Stimulated activated memory B cell treated with anti-CD40 and anti-IgM and Interleukin-4, amounts not matched to agents 10 μg/mL and 1 μg/mL and 100 μg/mL, for 72 hours (primary cell): ENCODE measurements at places on chromosomes 13 and 19.
A peak's percentile ranks its signal among the peaks of the same experiment; 100 is the strongest.

DNA sequence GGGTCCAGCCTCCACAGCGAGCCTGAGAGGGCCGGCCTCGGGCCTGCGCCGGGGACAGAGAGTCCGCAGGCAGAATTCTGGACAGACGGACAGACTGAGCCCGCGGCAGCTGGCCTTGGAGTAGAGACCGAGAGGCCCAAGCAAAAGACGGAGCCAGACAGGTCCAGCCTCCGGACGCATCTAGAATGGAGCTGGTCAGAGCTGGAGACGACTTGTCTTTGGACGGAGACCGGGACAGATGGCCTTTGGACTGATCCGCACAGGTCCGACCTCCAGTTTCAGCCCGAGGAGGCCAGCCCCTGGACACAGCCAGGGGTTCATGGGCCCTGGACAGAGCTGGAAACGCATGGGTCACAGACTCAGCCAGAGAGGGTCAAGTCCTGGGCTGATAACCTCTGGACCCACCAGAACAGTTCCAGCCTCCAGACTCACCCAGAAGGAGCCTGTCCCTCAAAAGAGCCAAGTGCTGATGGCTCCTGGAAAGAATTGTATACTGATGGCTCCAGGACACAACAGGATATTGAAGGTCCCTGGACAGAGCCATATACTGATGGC is 490 bp downstream of the ITPKC start:
- ATAC-seq = no peak

DNA sequence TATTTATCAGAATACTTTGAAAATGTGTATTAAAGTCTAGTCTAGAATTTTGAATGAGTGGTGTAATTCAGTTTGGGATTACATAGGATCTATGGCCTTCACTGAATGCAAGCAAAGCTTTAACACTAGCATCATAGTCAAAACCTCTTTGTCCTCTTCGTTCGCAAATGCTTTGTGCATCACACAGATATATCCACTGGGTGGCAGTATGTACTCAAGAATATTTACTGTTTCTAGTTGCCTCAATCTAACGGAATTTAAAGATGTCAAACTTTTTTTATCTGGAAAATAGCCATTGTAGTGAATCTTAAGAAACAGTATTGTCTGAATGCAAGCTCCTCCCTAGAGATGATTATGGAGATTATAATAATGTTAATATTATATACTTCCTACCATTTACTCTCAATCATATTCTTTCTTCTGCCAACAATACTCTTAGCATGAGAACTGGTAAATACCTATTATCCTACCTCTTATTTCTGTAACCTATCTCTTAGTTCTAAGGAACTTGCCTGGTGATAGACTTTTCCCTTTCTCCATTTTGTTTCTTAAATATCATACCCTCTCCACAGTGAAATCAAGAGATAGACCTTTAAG is 25.8 kb downstream of the LACC1 start:
- peak; percentile 51 for ATAC-seq

- no peak for ATAC-seq
Measured at GRCh38 chr13:41606646-41607045, 149.3 kb downstream of the RGCC start.

DNA sequence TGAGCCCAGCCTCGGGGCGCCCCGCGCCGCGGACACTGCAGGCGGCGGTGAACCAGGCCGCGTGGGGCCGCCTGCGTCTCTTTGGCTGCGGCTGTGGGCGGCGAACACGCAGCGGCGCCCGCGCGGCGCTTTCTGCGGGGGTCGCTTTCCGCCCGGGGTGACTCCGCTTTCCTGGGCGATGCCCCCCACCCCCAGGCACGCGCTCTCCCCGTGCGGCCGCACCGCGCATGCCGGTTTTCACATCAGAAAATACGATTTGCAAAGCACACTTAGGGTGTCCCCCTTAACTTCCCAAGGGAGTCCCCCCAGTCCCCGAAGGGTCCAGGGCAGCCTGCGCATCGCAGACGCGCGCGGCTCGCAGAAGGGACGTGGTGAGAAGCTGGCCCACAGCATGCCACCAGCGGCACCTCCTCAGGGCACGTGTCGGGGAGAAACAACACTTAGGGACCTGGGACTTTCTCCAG is 5.3 kb downstream of the F7 start:
- ATAC-seq = no peak

GRCh38 chr13:45718992-45719391 is 16.9 kb downstream of the CBY2 start:
- ATAC-seq = no peak

DNA sequence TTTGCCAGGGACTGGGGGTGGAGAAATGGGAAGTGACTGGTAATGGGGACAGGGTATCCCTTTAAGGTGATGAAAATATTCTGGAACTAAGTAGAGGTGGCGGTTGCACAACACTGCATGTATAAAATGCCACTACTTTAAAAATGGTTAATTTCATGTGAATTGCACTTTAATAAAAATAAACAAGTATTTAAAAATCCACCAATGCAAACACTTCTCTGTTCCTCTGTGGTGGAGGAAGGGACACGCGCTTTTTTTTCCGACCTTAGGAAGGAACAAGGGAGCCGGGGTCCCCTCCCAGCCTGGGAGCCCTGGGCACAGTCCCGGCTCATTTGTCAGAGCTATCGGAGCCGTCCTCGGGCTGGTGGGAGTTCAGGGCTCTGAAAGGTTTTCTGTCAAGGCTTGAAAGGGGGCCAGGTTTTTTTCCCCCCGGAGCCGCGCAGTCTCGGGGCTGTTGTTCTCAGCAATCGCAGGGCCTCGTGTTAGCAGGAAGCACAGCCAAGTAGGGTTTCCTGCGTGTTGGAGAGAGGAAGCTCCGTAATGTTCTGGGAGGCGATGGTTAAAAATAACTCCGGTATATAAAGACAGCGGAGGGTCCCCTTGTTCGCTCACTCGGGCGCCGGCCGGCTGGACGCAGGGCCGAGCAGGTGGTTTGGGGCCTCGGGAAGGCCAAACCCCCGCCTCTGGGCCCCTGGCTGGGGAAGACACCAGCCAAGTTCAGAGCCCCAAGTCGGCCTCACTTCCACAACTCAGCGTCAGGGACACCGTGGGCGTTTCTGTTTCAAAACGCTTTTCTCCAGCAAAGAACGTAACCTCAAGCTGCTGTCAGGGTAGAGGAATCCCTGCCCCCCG is 41.2 kb upstream of the KLF2 start:
- ATAC-seq = peak; percentile 85

DNA sequence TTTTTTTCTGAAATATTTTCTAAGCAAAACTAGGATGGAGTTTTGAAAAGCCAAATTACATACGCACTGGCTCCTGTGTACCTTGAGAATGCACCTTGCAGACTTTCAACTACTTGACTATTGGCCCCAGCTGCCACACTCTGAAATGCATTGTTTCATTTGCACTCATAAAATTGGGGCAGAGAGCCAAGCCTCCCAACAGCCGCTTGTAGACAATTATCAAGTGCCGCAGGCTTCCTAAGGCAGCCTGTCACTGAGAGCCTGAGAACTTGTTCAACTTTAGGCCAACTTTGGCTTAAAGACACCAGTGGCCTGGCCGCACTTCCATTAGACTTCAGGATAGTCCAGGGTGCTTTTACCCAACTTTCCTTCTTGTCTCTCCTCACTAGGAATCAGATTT is 115.7 kb upstream of the STARD13 start:
- ATAC-seq = no peak

DNA sequence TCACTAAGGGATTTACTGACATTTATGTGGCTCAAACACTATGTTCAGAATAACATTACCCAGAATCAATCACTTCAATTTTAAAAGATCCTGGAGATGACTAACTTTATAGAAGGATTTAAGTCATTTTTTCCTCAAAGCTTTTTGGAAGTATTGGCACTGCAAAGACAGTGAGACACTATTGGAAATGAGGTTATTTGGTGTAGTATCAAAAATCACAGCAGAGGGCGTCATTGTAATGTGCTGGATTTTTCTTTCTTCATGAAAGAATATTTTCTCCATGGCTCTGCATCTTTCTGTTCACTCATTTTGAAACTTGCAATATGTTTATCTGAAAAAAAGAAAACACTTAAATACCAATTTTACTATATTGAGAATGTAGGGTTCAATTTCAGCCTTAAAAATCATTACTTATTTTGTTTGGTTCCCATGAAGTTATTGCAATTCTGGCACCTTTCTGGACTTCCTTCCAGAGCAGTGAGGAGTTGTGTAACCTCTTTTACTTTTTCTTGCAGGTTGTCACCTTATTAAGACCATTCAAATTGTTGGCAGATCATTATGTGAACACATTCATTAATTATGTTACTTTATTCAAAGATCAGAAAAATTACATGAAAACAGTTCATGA is 3.7 kb upstream of the CSNK1A1L start:
- no peak for ATAC-seq

GRCh38 chr19:10737722-10738121 is 19.8 kb downstream of the DNM2 start:
- peak; percentile 62 for ATAC-seq

GRCh38 chr13:41621716-41622431 is 164.5 kb downstream of the RGCC start:
- ATAC-seq = no peak

DNA sequence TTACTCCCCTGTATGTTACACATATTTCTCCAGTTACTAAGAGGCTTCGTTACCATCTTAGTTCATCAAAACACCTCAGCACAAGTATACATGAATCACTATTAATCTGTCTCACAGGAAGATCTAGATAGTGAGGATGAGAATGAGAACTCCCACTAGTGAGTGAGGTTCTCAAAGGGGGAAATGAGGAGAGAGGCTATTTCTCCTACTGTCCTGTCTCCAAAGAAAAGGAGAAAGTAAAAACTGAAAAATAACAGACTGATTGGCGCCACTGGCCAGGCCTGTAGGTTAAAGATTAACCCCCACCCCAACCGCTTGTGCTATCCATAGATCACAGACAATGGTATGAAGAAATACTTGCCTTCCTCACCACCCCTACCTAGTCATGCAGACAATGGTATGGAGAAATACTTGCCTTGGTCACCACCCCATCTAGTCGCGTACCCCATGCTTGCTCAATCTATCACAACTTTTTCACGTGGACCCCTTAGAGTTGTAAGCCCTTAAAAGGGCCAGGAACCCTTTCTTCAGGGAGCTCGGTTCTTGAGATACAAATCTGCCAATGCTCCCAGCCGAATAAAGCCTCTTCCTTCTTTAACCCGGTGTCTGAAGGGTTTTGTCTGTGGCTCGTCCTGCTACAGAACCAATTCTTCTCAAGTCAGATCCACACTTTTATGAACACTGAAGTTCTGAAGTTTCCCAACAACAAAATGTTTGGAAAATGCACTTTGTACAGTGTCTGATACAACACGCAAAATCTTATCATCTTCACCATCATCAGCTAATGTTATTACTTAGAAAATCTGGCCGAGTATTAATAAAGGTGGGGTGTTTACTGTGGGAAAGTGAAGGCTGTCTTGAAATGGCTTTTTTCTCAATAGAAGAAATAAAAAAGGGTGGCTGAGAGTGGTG is 598.1 kb downstream of the UQCRFS1 start:
- no peak for ATAC-seq

GRCh38 chr19:1656988-1657536 is 4.6 kb upstream of the TCF3 start:
- no peak for ATAC-seq

- ATAC-seq = no peak
Measured at GRCh38 chr19:12163826-12164225, 930 bp downstream of the ZNF136 start.

DNA sequence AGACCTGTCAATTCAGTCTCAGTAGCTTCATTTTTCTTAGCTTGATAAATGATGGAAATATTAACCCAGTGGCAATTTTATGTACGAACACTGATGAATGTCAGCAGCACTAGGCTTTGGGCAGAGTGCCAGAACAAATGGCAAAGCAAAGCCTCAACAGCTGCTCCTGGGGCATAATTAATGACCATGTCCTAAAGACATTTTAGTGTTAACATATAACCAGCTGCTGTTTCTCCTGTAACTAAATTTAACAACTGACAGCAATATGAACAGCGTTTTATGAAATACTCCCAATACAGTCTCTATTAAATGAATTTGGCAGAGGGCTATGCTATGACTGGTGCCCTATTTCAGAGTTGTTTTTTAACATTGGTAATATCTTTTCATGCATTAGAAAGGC is 47.1 kb downstream of the ZNF568 start:
- no peak for ATAC-seq

DNA sequence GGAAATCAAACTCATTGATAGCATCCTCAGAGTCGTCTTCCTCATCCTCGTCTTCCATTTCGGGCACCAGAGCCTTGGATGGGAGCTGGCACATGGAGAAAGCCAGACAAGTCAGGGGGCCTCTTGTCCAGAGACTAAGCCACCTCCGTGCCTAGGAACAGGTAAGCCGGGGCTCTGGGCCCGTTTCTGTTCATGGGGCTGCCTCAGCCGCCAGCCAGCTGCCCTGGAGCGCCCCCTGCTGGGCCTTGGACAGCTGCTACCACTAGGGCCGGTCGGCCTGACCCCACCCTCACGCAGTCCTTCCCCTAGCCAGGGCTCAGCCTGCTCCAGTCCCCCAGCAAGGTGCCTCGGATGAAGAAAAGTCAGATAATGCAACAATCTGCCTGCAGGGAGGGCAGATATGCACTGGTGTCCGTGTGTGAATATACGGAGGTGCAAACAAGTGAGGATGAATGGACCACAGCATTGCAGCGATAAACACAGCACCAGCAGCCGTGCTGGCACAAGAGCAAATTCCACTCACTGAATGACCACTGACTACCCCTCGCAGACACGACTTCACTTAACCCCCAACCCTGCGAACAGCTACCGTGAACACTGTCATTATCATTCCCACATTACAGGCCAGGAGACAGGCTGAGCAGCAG is 11.9 kb upstream of the PRKD2 start:
- peak; percentile 87 for ATAC-seq

- ATAC-seq = no peak
Measured at GRCh38 chr19:6101991-6102390, 8.3 kb downstream of the RFX2 start.

DNA sequence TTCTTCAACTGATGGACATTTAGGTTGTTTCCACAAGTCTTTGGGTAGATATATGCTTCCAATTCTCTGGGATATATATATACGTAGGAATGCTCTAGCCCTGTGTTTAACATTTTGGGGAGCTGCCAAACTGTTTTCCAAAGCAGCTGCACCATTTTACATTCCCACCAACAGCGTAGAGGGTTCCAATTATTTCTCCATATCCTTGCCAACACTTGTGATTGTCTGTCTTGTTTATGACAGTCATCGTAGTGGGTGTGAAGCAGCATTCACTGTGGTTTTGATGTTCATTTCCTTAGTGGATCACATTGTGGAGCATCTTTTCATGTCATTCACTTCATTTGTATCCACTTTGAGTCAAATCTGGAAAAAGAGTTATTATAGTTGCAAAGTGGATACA is 4.7 kb upstream of the CBLC start:
- no peak for ATAC-seq

- ATAC-seq = peak; percentile 96
Measured at GRCh38 chr19:19821366-19821951, at the start of gene ZNF506. Gene ZNF506, minus strand, starts transcription at chr19:19821750. Its CDS starts 147 bp downstream, at chr19:19821603.

GRCh38 chr13:74270018-74270417 is 135.8 kb upstream of the KLF12 start:
- no peak for ATAC-seq

- ATAC-seq = no peak
Measured at GRCh38 chr13:105276571-105276970, 1258.9 kb downstream of the EFNB2 start.

DNA sequence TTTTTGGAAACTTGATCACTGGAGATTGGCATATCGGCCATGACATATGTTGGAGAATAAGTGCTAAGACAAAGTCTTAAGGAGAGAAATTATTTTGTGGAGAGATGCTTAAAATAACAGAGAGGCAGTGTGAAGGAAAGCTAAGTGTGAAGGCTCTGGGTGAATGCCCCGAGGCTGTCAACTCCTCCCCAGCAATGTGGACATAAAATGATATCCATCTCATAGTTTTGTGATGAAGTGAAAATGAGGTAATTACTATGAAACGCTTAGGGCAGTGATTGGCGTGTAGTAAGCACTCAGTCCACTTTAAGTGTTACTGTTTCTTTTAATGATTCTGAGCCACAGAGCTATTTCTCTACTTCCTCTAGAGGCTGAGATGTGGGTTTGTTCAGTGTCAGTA is 195.8 kb upstream of the KLF12 start:
- ATAC-seq = no peak
